Type B pancreatic cell (in vitro differentiated cells): ENCODE measurements at places on chromosomes 3 and 15.

- no peak overlapping the region for H3K4me3 ChIP-seq
- no peak overlapping the region for H3K27ac ChIP-seq
- H3K4me1 ChIP-seq = no peaks in the 10 kb centered on the region
- H3K27me3 ChIP-seq = no peaks in the 10 kb centered on the region
- no peak for DNase-seq
These were observed 246.1 kb upstream of the KCNH8 start for GRCh38 chr3:18902081-18902793.

DNA sequence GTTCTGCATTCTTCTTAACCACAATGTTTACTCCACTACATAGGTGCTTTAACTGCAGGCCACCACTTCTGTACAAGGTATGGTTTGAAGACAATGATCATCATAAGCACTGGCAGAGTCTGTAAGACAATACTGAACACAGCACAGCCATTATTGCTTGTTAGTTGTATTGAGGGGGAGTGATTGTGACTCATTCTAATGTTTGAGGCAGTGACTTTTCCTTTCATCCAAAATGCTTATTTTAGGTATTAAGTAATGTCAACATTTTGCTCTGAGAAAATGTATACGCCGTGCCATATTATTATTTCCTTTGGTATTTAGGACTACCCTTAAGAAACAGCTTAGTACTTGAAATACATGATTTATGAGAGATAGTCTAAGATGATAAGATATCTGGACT lies 618.2 kb upstream of the ZNF717 start:
- no peak overlapping the region for H3K27ac ChIP-seq
- no peaks in the 10 kb centered on the region for H3K36me3 ChIP-seq
- no peaks in the 10 kb centered on the region for H3K27me3 ChIP-seq
- no peak for DNase-seq
- H3K4me1 ChIP-seq = peaks cover 5% of the 10 kb centered on the region

GRCh38 chr15:81388436-81388770 lies 14.4 kb upstream of the TMC3 start:
- DNase-seq = no peak
- peaks cover 4% of the 10 kb centered on the region for H3K4me1 ChIP-seq
- no peaks in the 10 kb centered on the region for H3K36me3 ChIP-seq

- peaks cover under 1% of the 10 kb centered on the region for H3K36me3 ChIP-seq
- DNase-seq = no peak
- H3K4me1 ChIP-seq = peaks cover 6% of the 10 kb centered on the region
- H3K27ac ChIP-seq = no peak overlapping the region
- H3K27me3 ChIP-seq = no peaks in the 10 kb centered on the region
These were observed 307.4 kb downstream of the THSD4 start for GRCh38 chr15:71422530-71423259.

- H3K27ac ChIP-seq = no peak overlapping the region
- H3K4me3 ChIP-seq = no peak overlapping the region
- H3K36me3 ChIP-seq = no peaks in the 10 kb centered on the region
These were observed 2.2 kb upstream of the SLC12A8 start for GRCh38 chr3:125214738-125215137.

- H3K4me1 ChIP-seq = no peaks in the 10 kb centered on the region
- peaks cover 4% of the 10 kb centered on the region for H3K27me3 ChIP-seq
- H3K36me3 ChIP-seq = no peaks in the 10 kb centered on the region
- no peak for DNase-seq
- H3K4me3 ChIP-seq = no peak overlapping the region
These were observed 27.0 kb upstream of the PEX5L start for GRCh38 chr3:180063783-180064182.

GRCh38 chr15:67607959-67608637 lies 65.6 kb downstream of the MAP2K5 start:
- no peak overlapping the region for H3K27ac ChIP-seq
- H3K4me1 ChIP-seq = peaks cover 8% of the 10 kb centered on the region
- H3K4me3 ChIP-seq = no peak overlapping the region
- no peaks in the 10 kb centered on the region for H3K27me3 ChIP-seq
- DNase-seq = no peak

DNA sequence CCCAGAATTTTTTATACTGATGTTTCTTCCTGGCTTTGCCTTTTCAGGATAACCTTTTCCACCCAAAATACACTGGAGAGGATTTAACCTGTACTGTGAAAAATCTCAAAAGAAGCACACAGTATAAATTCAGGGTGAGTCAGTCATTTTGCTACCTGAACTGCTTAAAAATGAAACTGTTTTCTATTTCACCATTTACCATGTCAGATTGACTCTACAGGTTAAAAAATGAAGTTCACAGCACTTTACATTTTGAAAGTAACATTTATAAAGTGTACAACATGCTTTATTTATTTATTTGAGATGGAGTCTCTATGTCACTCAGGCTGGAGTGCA lies 115.2 kb downstream of the GHSR start:
- no peaks in the 10 kb centered on the region for H3K27me3 ChIP-seq
- peaks cover 48% of the 10 kb centered on the region for H3K36me3 ChIP-seq
- peaks cover 6% of the 10 kb centered on the region for H3K4me1 ChIP-seq
- peak overlapping the region; percentile 50 for H3K27ac ChIP-seq
- DNase-seq = no peak

GRCh38 chr3:55516392-55517030 lies 29.4 kb upstream of the WNT5A start:
- peaks cover 8% of the 10 kb centered on the region for H3K27me3 ChIP-seq
- no peak for DNase-seq
- H3K4me3 ChIP-seq = no peak overlapping the region
- no peak overlapping the region for H3K27ac ChIP-seq

DNA sequence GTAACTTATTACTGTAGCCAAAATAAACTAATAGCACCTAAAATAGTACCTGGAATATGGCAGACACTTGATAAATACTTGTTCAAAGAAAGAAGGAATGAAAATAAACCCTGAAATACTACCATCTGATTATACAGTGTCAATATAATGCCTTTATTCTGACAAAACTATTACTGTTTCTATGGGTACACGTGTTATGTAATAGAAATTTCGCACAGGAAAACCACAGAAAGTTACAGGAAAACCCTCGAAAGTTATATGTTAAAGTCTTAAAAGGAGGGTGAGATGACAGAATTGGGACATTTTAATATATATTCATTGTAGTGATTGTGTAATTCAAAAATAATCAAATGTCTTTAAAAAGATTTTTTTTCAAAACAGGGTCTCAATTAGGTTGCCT lies 28.8 kb downstream of the ETFA start:
- H3K4me3 ChIP-seq = no peak overlapping the region
- DNase-seq = no peak
- no peaks in the 10 kb centered on the region for H3K4me1 ChIP-seq
- H3K27me3 ChIP-seq = no peaks in the 10 kb centered on the region
- H3K27ac ChIP-seq = no peak overlapping the region

DNA sequence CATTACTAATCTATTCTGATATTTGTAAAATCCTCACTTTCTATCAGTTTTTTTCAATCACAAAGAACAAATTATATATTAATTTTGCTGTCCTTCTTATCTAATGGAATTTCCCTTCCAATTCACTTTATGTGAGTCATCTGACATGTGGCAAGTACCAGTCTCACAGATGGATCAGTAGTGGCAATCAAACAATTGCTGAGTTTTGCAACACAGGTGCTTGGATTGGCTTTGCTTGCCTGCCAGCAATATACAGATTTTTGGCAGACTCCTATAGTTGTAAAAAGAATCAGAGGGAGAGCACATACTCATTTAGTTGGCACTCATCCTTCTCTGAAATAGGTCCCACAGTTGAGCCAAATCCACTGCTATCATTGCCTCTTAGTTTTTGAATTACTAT lies 83.7 kb downstream of the BCHE start:
- no peak overlapping the region for H3K4me3 ChIP-seq
- no peak for DNase-seq
- no peaks in the 10 kb centered on the region for H3K4me1 ChIP-seq
- H3K27ac ChIP-seq = no peak overlapping the region
- no peaks in the 10 kb centered on the region for H3K27me3 ChIP-seq

- H3K36me3 ChIP-seq = peaks cover 19% of the 10 kb centered on the region
- H3K27ac ChIP-seq = peak overlapping the region; percentile 52
- no peaks in the 10 kb centered on the region for H3K4me1 ChIP-seq
- DNase-seq = no peak
- no peaks in the 10 kb centered on the region for H3K27me3 ChIP-seq
These were observed 18.5 kb upstream of the VPS39 start for GRCh38 chr15:42226648-42227047.

DNA sequence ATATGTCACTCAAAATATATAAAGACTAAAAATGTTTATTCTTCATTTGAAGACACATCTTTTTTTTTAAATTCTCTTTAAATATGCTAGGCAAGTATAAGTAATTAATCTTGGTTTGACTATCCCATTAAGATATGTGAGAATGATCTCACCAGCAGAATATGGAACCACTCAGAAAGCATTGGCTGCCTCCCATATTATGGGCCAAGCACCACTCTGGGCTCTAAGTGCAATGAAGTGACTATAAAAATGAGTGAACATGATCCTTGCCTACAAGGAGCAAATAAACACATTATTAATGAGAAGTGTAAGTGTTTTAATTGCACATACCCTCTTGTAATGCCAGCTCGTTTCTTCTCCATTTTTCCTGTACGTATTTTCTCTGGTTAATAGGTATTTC lies 328.5 kb downstream of the NAALADL2 start:
- no peaks in the 10 kb centered on the region for H3K27me3 ChIP-seq
- DNase-seq = no peak
- no peaks in the 10 kb centered on the region for H3K36me3 ChIP-seq
- no peak overlapping the region for H3K27ac ChIP-seq

GRCh38 chr3:61371123-61371522 lies 119.9 kb upstream of the FHIT start:
- no peaks in the 10 kb centered on the region for H3K36me3 ChIP-seq
- no peak overlapping the region for H3K4me3 ChIP-seq
- no peaks in the 10 kb centered on the region for H3K27me3 ChIP-seq
- no peak overlapping the region for H3K27ac ChIP-seq

GRCh38 chr15:75178171-75178937 lies 23.3 kb upstream of the C15orf39 start:
- no peaks in the 10 kb centered on the region for H3K36me3 ChIP-seq
- H3K27me3 ChIP-seq = no peaks in the 10 kb centered on the region
- H3K27ac ChIP-seq = no peak overlapping the region
